ENCODE measurements at places on chromosomes 2 and 18.

DNA sequence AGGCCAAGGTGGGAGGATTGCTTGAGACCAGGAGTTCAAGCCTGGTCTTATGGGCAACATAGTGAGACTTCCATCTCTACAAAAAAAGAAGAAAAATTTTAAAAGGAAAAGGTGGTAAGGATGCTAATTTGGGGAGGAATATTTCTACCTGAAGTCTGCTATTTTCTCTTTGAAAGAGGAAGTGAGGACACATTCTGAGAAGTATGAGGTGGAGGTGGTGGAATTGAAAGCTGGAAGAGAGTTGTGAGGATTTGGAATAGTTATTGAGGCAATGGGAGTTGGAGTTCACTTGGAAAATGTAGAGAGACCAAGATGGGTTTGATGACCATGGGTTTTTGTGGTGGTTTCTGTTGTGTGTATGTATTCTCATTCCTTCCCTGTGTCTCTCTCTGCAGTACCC lies 29.3 kb downstream of the EML4 start:
- DNase-seq: no peak

DNA sequence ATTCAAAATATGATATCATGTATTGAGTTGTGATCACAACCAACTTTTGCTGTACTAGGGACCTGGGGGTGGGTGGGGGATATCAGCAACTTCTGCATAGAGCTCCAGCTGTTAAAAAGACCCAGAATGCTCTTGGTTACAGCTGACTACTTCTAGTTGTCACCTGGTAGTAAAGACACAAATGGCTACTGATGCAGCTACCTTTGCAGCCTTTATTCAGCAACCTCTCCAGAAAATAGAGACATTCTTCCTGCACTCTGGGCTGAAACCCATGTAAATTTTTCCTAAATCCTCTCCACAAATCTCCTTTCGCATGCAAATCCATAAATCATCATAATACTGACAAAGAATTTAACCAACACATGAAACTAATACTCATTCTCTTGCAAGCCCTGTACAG lies 238.3 kb downstream of the TCF4 start:
- DNase-seq: no peak

DNA sequence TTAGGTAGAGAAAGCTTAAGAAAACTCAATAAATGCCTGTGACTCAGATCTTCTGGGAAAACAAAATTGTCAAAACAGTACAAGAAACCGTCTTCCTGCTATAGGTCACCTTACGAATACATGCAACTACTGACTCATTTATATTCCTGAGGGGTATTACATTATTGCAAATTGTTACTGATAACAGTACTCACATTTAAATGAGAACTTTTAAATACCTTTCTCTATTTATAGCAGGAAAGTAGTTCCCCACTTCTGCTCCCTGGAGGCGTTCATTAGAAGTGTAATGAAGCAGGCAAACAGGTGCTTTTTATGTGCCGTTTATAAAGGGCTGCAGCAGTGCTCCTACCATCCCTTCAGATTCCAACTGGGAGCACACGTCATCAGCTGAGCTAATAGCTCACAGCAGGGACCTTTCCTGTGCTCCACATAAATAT lies 65.1 kb upstream of the RPRM start:
- DNase-seq: no peak

DNA sequence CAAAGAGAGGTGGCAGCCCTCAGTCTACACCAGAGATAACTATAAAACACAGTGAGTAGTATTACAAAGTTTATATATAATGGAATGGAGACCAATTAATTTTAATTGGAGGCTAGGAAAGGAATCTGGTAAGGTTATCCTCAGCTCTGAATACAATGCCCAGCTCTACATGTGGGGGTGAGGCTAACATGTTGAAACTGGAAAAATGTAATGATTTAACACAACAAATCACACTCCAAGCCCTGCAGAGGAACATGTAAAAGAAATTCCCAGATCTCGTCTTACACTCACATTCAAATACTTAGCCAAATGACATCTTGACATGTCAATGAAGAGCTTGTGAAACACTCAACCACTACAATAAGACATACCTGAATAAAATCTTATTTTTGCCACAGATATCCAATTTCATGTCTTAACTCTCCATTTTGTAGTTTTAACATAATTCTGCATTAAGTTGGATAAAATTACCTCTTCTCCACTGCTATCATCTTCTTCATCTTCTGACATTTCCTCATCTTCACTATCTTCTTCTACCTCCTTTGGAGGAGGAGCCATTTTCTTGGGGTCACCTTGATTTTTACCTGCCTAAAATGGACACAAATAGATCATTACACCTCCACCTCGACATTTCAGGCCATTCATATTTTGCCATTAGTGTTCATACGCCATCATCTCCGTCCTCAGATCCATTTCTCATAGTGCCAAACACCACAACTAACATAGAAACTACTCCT lies 1.4 kb downstream of the NCL start:
- DNase-seq: no peak

DNA sequence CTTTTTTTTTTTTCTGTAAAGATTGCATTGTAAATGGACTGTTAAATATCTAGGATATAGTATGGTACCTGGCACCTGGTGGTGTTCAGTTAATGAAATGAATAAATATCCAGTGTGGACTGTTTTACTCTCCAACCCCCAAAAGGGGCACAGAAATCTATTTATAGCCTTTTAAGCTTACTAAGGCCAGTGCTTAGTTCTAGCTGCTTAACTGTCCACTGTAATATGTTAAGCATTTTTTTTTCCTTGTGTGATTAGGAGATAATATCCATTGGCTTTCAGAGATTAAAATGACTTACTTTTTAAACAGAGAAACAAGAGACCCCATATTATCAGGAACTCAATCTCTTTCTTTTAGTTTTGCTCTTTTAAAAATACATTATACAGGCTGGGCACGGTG lies 84.4 kb downstream of the ZNF532 start:
- no peak for DNase-seq

DNA sequence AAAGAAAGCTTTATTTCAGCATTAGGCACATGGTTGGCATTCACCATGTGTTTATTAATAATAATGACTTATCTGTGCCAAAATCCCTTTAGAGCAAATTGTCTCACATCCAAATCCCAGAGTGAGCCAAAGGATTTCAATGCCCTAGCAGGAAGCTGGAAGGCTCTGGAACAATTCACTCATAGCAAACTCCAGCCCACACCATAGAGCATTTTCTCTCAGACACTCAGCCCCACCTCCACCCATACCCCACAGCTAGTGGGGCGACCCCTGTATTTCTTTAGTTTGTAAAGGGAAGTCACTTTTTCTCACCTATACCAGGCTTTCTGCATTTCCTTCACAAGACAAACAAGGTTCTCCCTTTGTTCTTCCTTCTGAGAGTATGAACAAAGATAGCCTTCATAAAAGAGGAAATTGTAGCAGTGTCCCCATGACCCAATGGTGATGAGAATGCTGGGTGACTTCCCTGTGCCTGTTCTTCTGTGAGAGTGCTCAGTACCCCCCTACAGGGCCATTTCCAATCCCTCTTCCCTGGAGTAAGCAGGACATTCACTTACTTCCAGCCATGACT lies 100.1 kb upstream of the APCDD1 start:
- DNase-seq: no peak

DNA sequence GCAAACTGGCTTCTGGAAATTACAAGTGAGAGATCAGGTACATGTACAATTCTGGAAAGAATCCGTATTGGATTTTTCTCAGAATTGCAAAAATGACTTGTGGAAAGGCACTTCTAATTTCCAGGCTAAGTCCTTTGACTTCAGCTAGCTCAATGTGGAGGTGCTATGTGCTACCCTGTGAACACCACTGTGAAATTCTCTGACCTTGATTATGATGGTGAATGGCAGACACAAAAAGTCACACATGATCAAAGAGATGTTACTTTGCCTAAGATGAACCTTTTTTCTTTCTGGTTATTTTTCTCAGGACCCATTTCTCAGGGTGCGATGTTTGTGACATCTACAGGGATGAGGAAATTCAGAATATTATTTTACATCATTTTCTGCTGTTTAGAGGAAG lies 856.6 kb upstream of the VRK2 start:
- DNase-seq: no peak
